Spinal cord (tissue), 10 donors: ENCODE measurements at places on chromosomes 11 and 22. TPM values are rescaled to one million over a fixed set of nuclear protein-coding genes. Genes with fewer than 3 reads are reported as not detected.
A peak's percentile ranks its signal among the peaks of the same experiment; 100 is the strongest.

GRCh38 chr11:134097166-134097565 lies 28.3 kb downstream of the JAM3 start:
- no peak for DNase-seq
- H3K27me3 ChIP-seq: no peaks in the 10 kb centered on the region
- no peaks in the 10 kb centered on the region for H3K36me3 ChIP-seq
- H3K27ac ChIP-seq: no peak overlapping the region
- H3K4me3 ChIP-seq: no peak overlapping the region
- no peaks in the 10 kb centered on the region for H3K4me1 ChIP-seq

DNA sequence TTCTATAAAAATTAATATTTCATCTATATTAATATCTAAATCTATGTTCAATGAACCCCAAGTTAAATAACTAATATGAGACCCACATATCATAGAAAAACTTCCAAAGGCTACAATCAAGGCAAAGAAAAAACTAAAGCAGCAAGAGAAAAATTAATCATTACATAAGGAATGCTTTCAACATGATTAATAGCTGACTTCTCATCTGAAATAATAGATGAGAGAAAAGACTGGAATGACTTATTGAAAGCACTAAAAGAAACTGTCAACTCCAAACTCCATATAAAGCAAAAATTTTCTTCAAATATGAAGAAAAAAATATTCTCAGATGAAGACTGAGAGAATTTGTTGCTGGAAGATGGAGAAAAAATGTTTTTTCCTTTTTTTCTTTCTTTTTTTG lies 13.0 kb downstream of the TRIM5 start:
- DNase-seq: no peak
- H3K4me3 ChIP-seq: no peak overlapping the region
- no peaks in the 10 kb centered on the region for H3K36me3 ChIP-seq
- H3K27ac ChIP-seq: no peak overlapping the region

- H3K4me1 ChIP-seq: no peaks in the 10 kb centered on the region
- peaks cover 48% of the 10 kb centered on the region for H3K36me3 ChIP-seq
- no peak for DNase-seq
Observed at GRCh38 chr22:19051381-19052072, 70.7 kb downstream of the DGCR2 start.

DNA sequence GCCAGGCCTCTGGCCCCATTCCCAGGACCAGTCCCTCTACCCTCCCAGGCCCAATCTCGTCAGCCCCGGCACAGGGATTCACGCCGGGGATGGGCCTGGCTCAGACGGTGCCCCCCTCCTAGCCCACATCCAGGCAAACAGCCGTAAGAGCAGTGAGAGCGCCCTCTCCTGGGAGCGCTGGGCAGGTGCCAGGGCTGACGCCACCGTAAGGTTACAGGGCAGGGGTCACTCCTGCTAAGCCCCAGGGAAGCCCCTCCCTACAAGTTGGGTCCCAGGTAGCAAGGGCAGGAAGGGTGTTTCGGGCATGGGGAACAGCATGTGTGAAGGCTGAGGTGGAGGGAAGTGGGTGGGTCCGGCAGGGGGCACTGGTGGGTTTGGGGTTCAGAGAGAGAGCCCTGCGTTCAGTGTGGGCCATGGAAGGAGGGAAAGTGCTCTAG lies 19.2 kb upstream of the PPARA start:
- no peak overlapping the region for H3K4me3 ChIP-seq
- H3K27ac ChIP-seq: no peak overlapping the region

DNA sequence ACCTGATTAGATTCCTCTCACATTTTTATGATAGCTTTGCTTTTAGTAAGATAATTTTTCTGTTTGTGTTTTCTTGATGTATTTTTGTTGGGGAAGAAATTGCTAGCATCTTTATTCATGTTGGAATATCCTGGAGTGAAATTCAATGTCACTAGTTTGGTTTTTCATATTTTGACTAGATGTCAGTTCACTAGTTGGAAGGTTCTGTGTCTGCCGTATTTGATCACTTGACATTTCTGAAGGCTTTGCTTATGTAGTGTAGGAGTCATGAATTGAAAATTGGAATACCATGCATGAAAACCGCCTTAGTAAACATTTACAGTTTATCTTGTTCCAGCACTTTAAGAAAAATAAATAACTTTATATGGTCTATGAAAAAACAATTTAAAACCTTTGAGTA lies 348.4 kb downstream of the AASDHPPT start:
- no peak overlapping the region for H3K4me3 ChIP-seq
- H3K27ac ChIP-seq: no peak overlapping the region
- DNase-seq: no peak
- H3K4me1 ChIP-seq: no peaks in the 10 kb centered on the region
- H3K27me3 ChIP-seq: no peaks in the 10 kb centered on the region

The ETS1 gene
- total RNA-seq: 35.6 TPM

- peak overlapping the region; percentile 94 for H3K27ac ChIP-seq
- no peaks in the 10 kb centered on the region for H3K4me1 ChIP-seq
- H3K36me3 ChIP-seq: no peaks in the 10 kb centered on the region
- H3K4me3 ChIP-seq: peak overlapping the region; percentile 79
Observed at GRCh38 chr11:32893343-32894148, 935 bp downstream of the QSER1 start.

GRCh38 chr22:18062421-18062820 lies 15.4 kb upstream of the PEX26 start:
- no peak overlapping the region for H3K27ac ChIP-seq
- DNase-seq: no peak
- no peak overlapping the region for H3K4me3 ChIP-seq

The SCGB1A1 gene
- total RNA-seq: not detected

The ZNF280A gene
- total RNA-seq: 0.50 TPM

DNA sequence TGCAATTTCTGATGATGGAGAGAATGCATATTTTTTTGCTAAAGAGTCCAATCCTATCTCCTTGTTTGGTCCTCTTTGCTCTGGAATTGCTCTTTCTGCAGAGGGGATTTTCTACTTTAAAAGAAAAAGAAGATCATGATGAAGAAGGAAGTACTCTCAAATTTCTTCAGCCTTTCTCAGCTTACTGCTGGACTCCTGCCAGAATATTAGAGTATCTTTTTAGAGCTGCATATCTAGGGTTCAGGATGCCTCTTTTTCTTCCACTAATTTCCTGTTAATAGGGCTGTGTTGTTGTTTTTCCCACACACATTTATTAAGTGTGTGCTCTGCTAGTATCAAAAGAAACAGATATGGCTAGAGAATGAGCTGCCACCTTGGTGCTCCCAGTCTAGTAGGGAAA lies 18.2 kb downstream of the UBASH3B start:
- no peak for DNase-seq
- no peak overlapping the region for H3K27ac ChIP-seq
- H3K36me3 ChIP-seq: peaks cover 6% of the 10 kb centered on the region
- H3K27me3 ChIP-seq: no peaks in the 10 kb centered on the region
- no peak overlapping the region for H3K4me3 ChIP-seq

GRCh38 chr22:33271390-33272161 lies 213.4 kb upstream of the SYN3 start:
- no peaks in the 10 kb centered on the region for H3K36me3 ChIP-seq
- H3K27ac ChIP-seq: peak overlapping the region; percentile 68
- H3K27me3 ChIP-seq: no peaks in the 10 kb centered on the region
- peaks cover 7% of the 10 kb centered on the region for H3K4me1 ChIP-seq
- no peak overlapping the region for H3K4me3 ChIP-seq
